ENCODE measurements at places on chromosomes 5 and 9. TPM values are rescaled to one million over a fixed set of nuclear protein-coding genes. Genes with fewer than 3 reads are reported as not detected.

- no peak for DNase-seq
These were observed 407.4 kb upstream of the IZUMO3 start for GRCh38 chr9:24953070-24953469.

CCDC171 gene
- total RNA-seq, result 0.94 TPM

RGS7BP gene
- not detected for total RNA-seq

NTNG2 gene
- total RNA-seq, result not detected

DNA sequence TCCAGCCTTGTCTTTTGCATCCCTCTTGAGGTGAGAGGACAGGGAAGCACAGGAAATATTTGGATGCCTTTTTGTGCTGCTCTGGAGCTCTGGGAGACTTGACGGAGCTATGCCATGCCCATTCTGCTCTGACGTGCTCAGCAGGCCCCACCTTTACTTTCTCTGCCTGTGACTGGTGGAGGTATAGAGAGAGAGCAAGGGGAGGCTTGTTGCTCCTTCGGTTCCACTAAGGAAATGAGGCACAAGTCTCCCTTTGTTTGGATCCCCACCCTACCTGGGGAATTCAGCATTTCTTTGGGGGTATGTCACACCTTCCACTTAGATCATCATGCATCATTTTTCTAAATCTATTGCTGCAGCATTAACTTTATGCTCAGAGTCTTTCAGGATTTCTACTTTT lies 121.8 kb upstream of the CNTLN start:
- no peak for DNase-seq

GRCh38 chr9:122217640-122218039 lies 11.1 kb downstream of the LHX6 start:
- DNase-seq, result no peak

GRCh38 chr9:127187231-127187956 lies 65.0 kb upstream of the ANGPTL2 start:
- peak; percentile 94 for DNase-seq

DNA sequence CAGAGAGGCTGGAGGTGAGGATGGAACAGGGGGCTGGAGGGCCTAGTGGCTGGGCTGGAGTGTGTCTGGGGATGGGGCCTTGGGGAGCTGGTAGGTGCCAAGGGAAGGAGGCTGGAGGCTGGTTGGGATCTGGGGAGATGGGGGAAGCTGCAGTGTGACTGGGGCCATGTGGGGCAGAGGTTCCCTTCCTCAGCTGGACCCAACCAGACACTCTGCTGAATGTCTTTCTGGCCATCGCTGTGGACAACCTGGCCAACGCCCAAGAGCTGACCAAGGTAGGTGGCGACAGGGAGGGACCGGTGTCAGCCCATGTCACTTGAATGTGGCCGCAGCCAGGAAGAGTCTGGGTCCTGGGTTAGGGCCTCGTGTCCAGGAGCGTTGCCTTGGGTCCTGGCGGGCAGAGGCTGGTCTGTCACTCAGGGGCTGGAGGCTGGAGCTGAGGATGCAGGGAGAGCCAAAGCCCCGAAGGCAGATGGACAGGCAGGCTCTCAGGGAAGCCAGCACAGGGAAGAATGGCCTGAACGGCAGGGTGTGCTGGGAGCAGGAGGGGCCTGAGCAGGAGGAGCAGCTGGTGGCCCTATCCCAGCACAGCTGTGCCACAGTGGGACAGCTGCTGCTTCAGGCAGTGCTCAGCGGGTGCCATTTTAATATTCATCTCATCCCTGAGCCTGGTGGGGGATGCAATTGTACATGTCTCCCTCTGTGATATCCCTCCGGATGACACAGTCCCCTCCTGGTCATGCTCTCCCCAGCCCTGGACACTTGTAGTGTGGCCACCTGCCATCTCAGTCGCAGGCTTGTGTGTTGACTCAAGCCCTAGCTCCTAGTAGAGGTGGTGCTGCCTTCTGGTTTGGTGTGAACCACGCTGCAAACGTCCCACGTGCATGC lies 132.5 kb downstream of the CACNA1B start:
- DNase-seq, result no peak

IL4 gene
- total RNA-seq, result not detected
